Activated T-helper 17 cell treated with anti-CD3 and anti-CD28 coated beads, Interleukin-2, amount 50 U/mL, for 72 hours (primary cell): ENCODE measurements at places on chromosomes 11 and 22.
A peak's percentile ranks its signal among the peaks of the same experiment; 100 is the strongest.

GRCh38 chr11:1770061-1770460 lies 6.3 kb upstream of the CTSD start:
- no peak for ATAC-seq

- ATAC-seq, result no peak
Observed at GRCh38 chr11:10019906-10020682, 273.9 kb downstream of the SBF2 start.

DNA sequence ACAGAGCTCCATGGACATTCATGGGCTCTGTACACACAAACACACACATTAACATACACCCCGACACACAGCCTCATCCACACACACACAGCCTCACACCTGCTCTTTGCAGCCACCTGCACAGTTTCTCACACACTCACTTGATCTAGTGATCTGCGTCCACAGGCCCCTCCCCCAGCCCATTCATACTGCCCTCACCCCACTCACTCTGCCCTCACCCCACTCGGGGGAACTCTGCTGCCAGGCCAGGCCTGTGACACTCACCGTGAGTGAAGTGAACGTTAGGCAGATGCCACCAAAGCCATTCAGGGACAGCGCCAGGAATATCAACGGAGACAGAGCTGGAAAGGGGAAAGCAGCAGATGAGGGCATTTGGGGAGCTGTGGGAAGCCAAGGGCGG lies 15.0 kb downstream of the SLC43A1 start:
- ATAC-seq, result no peak

DNA sequence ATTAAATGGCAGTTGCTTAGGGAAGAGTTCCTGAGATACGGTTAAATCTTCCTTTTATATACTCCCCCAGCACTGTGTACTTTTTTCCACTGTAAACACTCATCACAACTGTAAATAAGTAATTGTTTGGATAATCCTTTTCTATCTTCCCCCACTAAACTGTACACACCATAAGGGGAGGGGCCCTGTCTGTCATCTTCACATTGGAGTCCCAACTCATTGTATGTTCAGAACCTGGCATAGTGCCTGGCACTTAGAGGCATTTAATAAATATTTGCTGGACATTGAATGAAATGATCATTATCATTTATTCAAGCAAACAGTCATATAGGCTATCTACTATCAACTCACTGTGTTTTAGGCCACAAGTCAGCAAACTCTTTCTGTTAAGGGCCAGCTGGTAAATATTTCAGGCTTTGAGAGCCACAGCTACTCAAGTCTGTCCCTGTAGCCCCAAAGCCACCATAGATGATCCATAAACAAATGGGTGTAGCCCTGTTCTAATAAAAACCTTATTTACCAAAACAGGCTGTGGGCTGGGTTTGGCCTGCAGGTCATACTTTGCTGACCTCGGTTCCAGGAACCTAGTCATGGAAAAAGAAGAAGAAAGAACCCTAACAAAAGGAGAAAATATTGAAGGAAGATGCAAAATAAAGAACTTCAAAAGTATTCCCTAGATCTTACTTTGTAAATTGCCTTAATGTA lies 70.0 kb downstream of the AMOTL1 start:
- no peak for ATAC-seq

DNA sequence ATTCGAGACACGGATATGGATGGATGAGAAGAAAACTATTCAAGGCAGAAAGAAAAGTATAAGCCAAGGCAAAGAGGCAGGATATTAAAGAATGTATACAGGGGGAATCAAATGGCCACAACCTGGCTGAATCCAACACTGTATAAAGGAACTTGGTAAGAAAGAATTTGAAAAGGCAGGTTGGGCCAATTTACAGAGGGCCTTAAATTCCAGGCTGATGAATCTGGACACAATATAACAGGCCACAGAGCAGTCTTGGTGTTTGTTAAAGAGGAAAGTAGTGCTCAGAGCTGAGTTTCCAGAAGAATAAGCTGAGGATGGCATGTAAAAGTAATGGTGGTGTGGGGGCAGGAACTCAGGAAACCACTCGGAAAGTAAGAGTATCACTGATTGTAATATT lies 72.3 kb upstream of the POU2AF2 start:
- ATAC-seq, result no peak

- peak; percentile 9 for ATAC-seq
Observed at GRCh38 chr11:7019500-7020182, 505 bp downstream of the ZNF214 start.

GRCh38 chr22:45072322-45072903 lies 62.6 kb upstream of the PHF21B start:
- peak; percentile 44 for ATAC-seq

DNA sequence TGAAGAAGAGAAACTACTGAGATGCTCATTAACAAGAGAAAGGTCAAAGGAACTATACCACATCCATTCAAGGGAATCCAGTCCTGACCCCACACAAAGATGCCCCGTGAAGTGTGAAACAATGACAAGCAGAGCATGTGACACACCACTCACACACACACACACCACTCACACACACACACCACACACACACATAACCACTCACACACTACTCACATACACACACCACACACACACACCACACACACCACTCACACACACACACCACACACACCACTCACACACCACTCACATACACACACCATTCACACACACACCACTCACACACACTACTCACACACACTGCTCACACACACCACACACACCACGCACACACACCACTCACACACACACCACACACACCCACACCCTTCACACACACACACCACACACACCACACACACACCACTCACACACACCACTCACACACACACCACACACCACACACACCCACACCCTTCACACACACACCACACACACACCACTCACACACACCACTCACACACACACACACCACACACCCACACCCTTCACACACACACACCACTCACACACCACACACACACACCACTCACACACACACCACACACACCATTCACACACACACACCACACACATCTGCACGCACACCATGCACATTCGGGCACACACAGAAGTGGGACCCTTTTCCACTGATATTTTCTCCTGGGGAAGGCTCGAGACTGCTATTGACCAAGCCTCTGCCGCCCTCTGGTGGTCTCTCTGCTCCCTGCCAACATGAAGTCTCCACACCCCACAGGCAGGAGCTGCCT lies 32.0 kb upstream of the COMT start:
- ATAC-seq, result peak; percentile 94

DNA sequence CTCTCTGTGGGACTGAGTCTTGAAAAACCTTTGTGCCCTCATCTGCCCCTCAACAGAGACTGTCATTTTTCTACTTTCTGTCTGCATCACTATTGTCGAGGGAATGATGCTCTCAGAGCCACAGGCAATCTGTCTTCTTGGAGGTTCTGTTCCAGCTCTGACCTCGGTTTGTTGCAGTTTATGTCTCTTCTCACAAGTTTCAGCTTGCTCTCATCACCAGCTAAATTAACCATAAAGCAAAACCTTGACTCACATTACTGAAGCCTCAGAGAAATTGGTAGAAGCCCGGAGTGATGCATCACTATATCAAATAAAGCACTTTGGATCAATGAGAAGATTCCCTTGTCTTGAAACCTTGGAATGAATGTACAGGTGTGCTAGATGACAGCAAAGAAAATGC lies 60.6 kb upstream of the BLID start:
- no peak for ATAC-seq

DNA sequence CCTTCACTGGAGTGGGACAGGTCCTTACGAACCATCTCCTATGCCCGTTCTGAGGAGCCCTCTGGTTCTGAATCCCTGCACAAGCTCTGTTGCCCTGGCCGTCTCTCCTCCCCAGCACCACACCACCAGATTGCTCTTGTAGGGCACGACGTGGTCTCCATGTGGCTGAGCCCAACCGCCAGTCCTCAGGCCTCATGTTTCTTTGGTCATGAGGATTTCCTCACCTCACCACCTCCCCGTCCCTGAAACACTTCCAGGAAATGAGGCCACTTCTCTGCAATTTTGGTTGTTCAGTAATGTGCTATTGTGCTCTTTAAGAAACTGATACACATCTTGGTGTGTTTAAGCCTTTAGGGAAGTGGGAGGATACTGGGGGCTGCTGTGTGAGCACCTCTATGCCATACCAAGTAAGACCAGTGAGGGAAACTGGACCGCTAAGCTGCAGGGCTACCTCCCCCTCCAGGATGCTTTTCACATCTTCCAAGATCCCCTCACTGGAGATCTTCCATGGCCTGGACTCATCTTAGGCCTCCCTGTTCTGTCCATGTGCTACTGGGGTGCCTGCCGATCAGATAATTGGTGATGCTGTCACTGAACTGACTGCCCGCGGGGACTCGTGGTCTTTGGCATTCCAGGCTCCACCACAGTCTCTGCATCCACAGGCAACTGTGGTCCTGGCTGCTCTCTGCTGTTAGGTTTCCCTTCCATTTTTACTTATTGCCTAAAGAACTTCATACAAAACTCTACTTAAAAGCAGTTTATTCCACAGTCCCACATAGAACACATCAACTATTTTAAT lies 21.9 kb downstream of the DRICH1 start:
- no peak for ATAC-seq

GRCh38 chr11:73072935-73073481 lies 69.1 kb downstream of the FCHSD2 start:
- peak; percentile 56 for ATAC-seq

- no peak for ATAC-seq
Observed at GRCh38 chr11:65430406-65431217, 8.0 kb downstream of the NEAT1 start.

GRCh38 chr11:900545-900944 lies 10.1 kb downstream of the CHID1 start:
- ATAC-seq, result no peak

DNA sequence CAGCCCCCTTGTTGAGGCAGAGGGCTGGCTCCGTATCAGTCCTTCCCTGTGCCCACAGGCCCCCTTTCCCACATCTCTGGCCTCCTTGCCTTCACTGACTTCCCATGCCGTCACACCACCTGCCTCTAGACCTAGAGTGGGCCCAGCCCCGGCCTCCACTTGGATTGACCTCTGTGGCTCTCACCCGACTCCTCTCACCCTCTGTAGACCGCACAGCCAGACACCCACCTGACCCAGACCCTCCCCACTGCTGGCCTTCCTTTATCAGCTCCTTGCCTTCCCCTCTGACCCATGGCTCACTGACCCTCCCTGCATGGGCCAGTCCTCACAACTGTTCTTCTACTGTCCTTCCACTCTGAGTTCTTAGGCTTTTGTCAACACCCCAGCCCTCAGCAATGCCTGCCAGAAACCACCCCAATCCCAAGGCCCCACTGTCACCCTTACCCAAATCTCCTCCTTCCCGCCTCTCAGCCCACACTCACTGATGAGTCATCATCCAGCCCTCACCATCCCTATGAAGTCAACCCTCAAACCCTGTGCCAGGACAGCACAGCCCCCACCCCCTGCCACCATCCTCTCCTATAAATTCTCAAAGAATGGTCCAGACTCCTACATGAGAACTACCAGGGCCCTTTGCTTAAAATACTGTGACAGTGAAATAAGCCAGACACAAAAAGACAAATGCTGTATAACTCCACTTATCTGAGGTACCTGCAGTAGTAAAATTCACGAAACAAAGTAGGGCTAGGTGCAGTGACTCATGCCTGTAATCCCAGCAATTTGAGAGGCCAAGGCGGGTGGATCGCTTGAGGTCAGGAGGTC lies 53.4 kb downstream of the SCGB1A1 start:
- ATAC-seq, result no peak

DNA sequence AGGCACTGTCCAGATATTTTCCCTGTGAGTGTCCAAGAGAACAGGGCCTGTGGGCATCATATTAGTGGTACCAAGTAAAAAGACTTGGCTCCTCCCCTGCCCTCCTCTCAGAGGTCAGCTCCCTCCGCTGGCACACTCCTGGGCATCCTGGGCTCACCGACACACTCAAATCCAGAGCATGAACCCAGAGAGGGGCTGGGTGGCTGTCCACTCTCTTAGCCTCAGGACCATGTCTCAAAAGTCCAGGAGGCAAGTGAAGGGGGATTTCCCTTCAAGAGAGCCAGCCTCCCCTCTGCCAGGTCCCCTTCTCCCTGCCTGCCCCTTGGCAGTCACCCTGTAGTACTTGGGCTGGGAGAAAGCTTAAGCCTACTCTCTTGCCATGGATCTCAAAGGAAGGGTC lies 10.3 kb downstream of the BCL9L start:
- ATAC-seq, result no peak

- ATAC-seq, result no peak
Observed at GRCh38 chr11:63672936-63673539, 1.9 kb upstream of the ATL3 start.

GRCh38 chr11:73227571-73228211 lies 9.6 kb downstream of the P2RY2 start:
- no peak for ATAC-seq

DNA sequence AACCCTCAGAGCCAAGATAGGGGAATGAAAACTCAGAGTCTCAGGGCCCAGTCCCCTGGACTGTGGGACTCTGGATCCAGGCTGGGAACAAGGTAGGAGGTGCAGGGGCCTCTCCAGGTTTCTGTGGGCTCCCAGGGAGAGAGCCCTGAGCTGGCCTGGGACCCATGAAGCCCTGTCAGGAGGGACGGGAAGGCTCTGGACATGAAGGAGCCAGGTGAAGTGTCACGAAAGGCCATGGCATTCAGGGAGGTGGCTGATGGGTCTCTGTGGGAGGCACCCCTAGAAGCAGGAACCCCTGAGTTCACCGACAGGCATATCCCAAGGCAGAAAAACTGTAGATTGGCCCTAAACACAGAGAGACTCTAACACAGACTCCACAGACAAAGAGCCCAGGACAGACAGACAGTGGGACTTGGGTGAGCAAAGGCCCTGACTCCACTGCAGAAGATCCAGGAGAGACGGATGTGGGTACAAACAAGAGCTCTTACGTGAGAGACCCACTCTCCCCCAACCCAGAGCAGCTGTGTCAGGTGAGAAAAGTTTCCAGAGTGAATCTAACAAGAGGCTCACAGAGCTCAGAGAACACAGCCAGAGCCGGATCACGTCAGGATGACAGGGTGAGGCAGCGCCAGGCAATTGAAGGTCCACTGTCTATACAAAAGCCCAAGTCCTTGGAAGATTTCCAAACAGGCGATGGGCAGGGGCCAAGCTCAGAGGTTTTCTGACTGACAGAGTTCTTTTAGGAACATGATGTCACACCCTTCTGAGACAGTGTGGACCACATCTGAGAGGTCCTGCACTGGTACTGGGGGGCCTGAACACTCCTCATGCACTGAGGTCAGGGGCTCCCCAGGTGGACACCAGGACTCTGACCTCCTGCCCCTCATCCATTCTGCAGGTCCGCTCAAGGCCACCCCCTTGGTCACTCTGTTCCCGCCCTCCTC lies 27.4 kb downstream of the IGLL5 start:
- ATAC-seq, result no peak

DNA sequence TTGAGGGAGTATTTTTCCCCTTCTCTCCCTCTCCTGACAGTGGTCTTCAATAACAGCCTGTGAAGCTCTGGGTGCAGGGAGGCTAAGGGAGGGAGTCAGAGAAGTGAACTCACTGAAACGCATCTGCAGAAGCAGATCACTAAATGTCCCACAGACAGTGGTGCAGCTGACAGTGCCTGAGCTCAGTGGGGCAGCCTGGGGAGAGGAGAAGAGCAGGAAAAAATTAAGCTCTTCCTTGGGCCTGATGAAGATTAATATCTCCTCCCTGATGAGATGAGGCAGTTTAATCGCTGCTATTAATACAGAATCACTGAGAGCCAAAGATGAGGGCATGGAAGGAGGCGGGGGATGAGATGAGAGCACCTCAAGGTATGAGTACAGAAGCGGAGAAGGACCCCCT lies 180.8 kb downstream of the LARGE1 start:
- no peak for ATAC-seq
